ENCODE measurements at places on chromosomes 7 and 10.

DNA sequence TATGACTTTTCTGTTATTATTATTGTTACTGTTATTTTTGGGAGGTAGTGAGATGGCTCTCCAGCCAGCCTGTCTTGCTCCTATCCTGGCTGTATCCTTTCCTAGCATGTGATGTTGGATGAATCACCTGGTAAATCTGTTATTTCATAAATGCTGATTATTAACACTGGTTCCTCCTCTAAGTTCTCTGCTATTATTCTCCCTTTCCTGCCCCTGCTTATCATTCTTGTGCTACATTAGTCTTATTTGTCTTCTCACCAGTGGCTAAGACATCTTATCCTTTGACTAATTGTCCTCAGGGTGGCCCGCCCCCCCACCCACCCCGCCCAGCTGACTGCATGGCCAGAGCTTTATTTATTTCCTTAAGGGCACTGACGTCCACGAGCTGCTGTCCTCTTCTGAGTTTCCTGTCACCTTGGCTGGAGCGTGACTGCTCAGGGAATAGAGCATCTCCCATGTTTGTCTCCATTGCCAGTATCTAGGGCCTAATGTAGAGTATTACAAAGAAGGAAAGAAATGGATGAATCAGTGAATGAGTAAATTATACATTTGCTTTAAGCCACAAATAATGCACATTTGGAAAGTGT lies 110.1 kb upstream of the KLF6 start:
- no peak for DNase-seq

GRCh38 chr7:95820778-95821177 lies 48.4 kb downstream of the DYNC1I1 start:
- no peak for DNase-seq

DNA sequence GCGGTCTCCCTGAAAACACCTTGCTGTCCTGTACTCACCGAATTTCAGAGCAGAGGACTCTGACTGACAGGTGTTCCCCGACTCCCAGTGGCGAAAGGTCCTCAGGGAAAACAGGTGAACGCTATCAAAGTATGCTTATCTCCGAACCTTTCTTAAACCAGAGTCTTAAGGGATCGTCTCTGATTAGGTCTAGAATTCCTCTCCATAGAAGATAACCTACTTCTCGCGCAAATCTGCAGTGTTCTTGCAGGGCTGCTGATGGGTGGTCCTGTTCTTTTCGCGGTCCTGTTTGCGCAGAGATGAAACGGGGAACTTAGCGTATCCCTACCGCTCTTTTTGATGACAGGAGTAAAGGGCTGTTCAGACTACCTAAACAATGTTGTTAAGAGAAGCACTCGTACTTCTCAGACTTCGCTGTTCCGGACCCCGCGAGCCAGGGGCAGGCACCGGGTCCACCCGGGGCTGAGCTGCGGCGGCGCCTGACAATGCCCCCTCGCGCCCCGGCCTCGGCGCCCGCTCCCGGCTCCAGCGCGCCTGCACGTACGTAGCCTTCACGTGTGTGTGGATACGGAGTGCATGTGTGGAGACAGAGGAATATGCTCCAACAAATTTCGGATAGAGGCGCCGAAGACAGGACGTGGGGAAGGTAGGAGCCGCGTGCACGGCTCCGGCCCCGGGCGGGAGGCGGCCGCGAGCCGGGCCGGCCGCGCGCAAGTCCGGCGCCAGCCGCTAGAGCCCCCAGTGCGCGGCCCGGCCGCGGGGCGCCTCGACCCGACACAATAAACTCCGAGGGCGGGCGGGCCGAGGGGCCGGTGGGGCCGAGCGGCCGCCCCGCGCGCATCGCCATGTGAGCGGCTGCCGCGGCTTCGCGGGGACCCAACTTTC lies 766 bp upstream of the ZMYND11 start:
- peak; percentile 39 for DNase-seq

GRCh38 chr7:131578602-131579001 lies 22.2 kb upstream of the PODXL start:
- no peak for DNase-seq

- no peak for DNase-seq
Observed at GRCh38 chr10:18738835-18739234, 79.6 kb downstream of the ARL5B start.

- DNase-seq, result no peak
Observed at GRCh38 chr7:45715471-45716352, 141.5 kb downstream of the ADCY1 start.

DNA sequence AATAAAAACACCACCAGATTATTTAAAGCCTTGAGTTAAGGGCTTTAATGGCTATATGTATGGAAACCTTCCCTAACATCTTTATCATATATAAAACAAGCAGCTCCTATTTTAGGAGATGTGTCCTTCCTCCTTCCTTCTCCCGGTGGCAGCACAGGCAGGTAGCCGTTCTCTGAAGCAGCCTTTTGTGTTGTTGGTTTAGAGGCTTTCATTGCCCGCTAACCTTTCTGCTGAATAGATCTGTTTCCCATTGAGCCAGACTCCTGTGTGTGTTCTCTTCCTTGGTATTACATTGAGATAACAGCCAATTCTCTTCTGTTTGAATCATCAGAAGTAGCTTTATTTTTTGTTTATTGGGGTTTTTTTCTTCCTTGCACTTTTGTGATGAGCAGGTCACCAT lies 131.3 kb downstream of the CACNB2 start:
- DNase-seq, result no peak

DNA sequence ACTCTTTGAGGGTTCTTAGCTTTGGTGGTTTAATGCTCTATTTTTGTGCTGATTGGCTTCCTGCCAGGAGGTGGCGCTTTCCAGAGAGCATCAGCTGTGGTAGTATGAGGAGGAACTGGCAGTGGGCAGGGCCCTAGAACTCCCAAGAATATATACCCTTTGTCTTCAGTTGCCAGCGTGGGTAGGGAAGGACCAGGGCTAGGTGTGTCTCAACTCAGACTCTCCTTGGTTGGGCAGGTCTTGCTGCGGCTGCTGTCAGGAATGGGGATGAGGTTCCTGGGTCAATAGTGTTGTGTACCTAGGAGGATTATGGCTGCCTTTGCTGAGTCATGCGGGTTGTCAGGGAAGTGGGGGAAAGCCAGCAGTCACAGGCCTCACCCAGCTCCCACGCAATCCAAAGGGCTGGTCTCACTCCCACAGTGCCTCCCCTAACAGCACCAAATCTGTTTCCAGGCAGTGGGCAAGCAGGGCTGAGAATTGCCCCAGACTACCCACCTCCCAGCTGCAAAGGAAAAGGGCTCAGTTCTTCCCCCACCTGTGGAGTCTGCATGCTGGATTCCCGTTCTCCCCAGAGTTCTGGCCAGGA lies 191.5 kb downstream of the PHTF2 start:
- DNase-seq, result no peak

DNA sequence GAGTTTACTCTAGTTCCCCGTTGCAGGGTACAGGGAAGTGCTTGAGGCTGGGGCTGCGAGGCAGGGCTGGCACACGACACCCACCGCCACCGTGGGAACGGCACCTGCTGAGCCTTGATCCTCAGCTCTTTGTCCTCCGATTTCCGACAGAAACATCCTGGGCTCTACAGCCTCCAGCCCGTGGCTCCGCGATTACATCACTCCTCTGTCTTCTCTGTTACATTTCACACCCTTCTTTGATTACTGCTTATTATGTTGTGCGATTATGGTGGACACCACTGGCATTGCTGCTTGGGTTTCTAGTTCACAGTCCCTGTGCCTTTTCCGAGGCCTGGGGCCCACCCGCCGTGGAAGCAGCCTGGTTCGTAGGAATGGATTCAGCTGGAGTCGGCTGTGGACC lies 26.9 kb downstream of the FKBP6 start:
- no peak for DNase-seq

GRCh38 chr7:129089521-129090212 lies 34.8 kb upstream of the TNPO3 start:
- no peak for DNase-seq

DNA sequence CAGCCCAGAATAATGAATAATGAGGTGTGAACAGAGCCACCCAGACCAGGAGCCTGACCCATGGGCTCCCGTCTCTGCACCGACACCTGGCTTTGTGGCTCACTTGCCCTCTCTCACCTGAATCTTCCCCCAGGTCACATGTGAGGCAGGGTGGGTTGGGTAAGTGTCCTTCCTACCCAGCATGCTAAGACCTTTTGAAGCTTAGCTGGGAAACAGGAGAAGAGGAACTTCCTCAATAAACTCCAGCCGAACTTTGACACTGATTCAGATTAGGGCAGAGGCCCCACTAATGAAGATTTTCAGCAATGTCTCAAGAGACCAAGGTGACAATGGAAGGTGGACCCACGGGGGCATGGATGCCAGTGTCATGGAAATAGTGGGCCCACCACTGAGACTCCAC lies 46.6 kb upstream of the AQP1 start:
- DNase-seq, result no peak

Data from GM12891 (cell line).